ENCODE measurements at places on chromosomes 2 and 18. TPM values are rescaled to one million over a fixed set of nuclear protein-coding genes. Genes with fewer than 3 reads are reported as not detected.

The CABYR gene
- not detected for total RNA-seq

DNA sequence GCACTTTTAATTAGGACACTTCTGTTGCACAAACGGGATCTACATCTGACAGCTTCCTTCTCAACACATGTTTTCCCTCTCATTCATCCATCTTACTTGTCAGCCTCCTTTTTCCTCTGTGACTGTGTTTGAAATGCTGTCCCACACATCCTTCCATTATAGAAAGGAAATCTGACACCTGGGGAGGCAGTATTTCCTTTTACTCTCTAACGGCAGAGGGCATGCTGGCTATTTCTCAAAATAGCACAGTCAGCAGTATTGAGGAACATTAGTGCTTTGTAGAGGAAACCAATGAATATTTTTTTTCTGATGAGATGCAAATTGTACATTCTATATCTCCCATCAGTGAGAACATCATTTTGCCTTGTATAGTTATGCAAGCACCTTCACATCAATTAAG is 668.7 kb downstream of the SLC4A3 start:
- H3K27me3 ChIP-seq, result no peaks in the 10 kb centered on the region
- H3K4me1 ChIP-seq, result no peaks in the 10 kb centered on the region
- H3K4me3 ChIP-seq, result no peak overlapping the region
- no peak for DNase-seq
- H3K36me3 ChIP-seq, result no peaks in the 10 kb centered on the region
- H3K27ac ChIP-seq, result no peak overlapping the region

DNA sequence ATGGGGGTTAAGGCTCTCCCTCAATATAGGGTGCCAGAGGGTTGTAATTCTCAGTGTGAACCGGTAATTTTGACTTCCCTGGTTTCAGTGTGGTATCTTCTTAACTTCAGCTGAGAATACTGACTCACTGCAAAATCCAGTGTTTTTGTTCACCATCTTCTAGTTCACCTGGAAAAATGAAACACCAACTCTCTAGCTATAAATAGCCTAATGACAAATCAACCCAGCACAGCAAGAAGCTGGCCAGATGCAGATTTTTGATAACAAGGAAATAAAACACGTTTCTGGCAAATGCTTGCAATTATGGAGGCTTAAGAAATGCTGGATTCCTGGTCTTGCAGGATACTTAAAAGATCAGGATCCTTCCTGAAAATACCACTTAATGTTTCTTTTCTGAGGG is 192.3 kb downstream of the CLIP4 start:
- no peak for DNase-seq
- H3K4me3 ChIP-seq, result no peak overlapping the region
- no peaks in the 10 kb centered on the region for H3K27me3 ChIP-seq
- no peak overlapping the region for H3K27ac ChIP-seq
- H3K36me3 ChIP-seq, result no peaks in the 10 kb centered on the region

The PROC gene
- 0.58 TPM for total RNA-seq

DNA sequence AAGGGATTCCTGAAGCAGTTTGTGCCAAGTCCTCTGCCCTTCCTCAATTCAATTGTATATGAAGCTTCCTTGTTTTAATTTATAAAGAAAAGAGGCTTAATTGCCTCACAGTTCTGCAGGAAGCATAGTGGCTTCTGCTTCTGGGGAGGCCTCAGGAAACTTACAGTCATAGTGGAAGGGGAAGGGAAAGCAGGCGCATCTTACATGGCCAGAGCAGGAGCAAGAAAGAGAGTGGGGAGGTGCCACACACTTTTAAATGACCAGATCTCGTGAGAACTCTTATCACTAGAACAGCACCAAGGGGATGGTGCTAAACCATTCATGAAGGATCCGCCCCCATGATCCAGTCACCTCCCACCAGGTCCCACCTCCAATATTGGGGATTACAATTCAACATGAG is 114.2 kb downstream of the SGPP2 start:
- H3K4me1 ChIP-seq, result no peaks in the 10 kb centered on the region
- H3K4me3 ChIP-seq, result no peak overlapping the region
- no peaks in the 10 kb centered on the region for H3K36me3 ChIP-seq
- DNase-seq, result no peak

DNA sequence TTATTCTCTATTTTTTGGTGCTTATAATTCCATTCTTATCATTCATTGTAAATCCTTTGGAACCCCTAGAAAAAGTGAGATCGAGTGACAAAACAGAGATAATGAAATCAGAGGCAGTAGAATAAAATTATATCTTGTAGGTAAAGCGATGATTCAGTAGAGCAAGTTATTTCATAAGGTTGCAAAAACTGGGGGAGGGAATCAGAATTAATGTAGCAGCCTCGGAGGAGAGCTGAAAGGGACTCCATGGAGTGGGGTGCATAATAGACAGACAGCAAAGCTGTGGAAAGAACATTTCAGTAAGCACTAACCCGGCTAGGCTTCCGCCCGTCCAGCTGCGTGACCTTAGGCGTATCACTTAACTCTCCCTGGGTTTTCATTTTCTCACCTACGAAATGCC is 289.7 kb downstream of the EN1 start:
- no peak overlapping the region for H3K27ac ChIP-seq
- no peaks in the 10 kb centered on the region for H3K36me3 ChIP-seq
- no peak overlapping the region for H3K4me3 ChIP-seq

GRCh38 chr18:49238433-49239042 is 221.9 kb downstream of the DYM start:
- H3K4me1 ChIP-seq, result no peaks in the 10 kb centered on the region
- no peak for DNase-seq
- H3K36me3 ChIP-seq, result no peaks in the 10 kb centered on the region
- no peak overlapping the region for H3K4me3 ChIP-seq

DNA sequence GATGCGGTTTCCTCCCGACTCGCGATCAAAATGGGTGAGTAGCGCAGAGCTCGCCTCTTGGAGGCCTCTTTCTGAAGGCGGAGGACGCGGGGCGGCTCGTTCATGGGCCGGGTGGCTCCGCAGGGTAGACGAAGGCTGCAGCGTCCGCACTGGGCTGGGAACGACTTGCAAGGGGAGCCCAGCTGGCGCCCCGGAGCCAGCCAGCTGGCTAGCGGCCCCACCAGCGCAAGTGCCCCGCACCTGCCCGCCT is 328 bp upstream of the PASK start:
- peak overlapping the region; percentile 72 for H3K4me3 ChIP-seq
- peak overlapping the region; percentile 35 for H3K27ac ChIP-seq
- H3K36me3 ChIP-seq, result no peaks in the 10 kb centered on the region
- no peak for DNase-seq
- H3K27me3 ChIP-seq, result no peaks in the 10 kb centered on the region

DNA sequence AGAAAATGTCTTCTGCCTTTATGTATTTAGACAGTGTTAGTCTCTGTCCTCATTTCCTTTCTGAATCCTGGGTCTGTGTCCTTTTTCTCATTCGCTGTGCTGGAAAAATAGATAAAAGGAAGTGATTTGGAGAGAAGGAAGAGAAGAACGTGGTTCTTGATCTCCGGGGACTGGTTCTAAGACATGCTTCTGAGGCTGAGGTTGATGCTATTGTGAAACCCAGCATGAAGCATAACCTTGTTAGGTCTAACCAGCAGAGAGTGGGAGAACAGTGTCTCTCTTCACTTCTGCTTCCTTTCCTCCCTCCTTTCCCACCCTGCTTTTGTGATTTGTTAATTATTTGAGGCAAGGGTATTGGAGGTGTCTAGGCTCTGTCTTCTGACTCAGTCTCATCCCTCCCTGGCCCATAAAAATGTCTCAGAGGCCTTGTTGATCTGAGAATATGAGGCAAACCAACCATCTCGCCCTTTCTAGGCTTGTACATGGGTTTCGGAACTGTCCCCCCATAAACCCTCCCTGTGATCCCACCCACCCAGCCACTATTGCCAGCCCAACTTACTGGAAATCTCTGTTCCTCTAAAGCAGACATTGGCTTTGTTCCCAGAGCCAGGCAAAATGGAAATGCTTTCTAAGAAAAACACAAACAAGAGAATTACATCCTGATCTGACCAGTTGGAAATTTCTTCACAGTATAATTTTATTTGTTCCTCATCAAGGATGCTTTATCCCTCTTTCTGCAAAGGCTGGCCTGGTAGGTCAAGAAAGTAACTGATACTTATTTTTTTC is 360.6 kb upstream of the TNP1 start:
- H3K4me1 ChIP-seq, result peaks cover 10% of the 10 kb centered on the region
- DNase-seq, result no peak
- H3K27ac ChIP-seq, result no peak overlapping the region
- no peak overlapping the region for H3K4me3 ChIP-seq
- no peaks in the 10 kb centered on the region for H3K36me3 ChIP-seq

The CROCC2 gene
- total RNA-seq, result 0.07 TPM
